ENCODE measurements at places on chromosomes 12 and 14. TPM values are rescaled to one million over a fixed set of nuclear protein-coding genes. Genes with fewer than 3 reads are reported as not detected.

Gene LRP1-AS
- not detected for total RNA-seq

Gene CBLN3
- 3.9 TPM for total RNA-seq

Gene CLEC4C
- total RNA-seq: not detected

Gene RASAL1
- 0.44 TPM for total RNA-seq

Gene ZNF641
- total RNA-seq: 40.8 TPM

Gene TMEM119
- 0.26 TPM for total RNA-seq

Gene ENDOU
- not detected for total RNA-seq

Gene CD69
- total RNA-seq: 30.7 TPM

Gene RASSF3
- 172 TPM for total RNA-seq

Gene FAM186B
- total RNA-seq: 0.33 TPM

Gene POTEG
- not detected for total RNA-seq

Gene CAPZA3
- total RNA-seq: not detected

Gene CMKLR1
- 0.83 TPM for total RNA-seq
